Stimulated activated CD8-positive, alpha-beta memory T cell treated with anti-CD3 and anti-CD28 coated beads, Interleukin-15, amount 100 ng/mL, for 48 hours (primary cell): ENCODE measurements at places on chromosomes 5 and 9.
A peak's percentile ranks its signal among the peaks of the same experiment; 100 is the strongest.

DNA sequence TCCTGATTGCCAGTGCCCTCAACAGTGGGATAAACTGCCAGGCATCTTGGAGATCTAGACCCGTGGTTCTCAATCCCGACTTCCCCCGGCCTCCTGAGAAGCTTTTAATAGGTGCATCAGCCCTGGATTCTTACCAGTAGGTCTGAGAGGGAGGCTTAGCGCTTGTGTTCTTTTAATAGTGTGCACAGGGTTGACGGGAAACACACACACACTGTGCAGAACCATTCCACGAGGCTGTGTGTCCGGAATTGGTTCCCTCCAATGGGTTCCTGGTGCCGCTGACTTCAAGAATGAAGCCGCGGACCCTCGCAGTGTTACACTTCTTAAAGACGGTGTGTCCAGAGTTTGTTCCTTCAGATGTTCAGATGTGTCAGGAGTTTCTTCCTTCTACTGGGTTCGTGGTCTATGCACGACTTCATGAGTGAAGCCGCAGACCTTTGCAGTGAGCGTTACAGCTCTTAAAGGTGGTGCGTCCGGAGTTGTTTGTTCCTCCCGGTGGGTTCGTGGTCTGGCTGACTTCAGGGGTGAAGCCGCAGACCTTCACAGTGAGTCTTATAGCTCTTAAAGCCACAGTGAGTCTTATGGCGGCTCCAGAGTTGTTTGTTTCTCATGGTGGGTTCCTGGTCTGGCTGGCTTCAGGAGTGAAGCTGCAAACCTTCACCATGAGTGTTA, 46.6 kb upstream of the PRSS3 start:
- DNase-seq: peak; percentile 50

DNA sequence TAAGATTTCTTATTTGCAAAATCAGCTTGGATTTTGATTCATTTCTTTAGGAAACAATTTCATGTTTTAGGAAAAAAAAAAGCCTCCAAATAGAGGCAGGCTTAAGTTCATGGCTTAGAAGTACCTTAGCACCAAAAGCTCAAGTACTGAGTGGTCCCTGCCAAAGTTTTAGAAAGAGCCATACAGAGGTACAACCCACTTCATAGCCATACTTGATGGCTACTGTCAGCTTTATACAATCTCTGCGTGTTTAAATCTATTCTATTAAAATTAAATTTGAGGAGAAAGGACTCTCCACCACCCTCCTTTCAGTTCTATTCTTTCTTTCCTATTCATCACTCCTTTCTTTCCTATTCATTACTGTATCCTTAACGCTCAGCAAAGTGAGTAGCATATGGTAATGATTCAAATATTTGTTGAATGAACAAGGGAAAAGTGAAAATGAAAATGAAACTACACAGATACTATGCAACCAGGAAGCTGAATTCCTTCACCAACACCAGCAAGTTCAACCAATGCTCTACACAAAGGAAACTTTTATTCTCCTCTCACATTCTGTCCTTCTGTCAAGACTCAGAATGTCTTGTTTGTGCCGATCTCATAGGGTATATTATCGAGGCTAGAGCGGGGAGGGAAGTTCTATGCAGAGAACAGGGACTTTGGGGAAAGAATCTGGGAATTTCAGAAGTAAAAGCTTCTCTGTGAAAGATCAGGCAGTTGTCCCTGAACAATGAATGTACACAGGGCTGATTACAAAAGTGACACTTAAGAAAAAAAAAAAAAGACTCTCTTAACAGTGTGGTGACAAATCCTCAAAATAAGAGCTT, 138.6 kb upstream of the SPEF2 start:
- DNase-seq: no peak

DNA sequence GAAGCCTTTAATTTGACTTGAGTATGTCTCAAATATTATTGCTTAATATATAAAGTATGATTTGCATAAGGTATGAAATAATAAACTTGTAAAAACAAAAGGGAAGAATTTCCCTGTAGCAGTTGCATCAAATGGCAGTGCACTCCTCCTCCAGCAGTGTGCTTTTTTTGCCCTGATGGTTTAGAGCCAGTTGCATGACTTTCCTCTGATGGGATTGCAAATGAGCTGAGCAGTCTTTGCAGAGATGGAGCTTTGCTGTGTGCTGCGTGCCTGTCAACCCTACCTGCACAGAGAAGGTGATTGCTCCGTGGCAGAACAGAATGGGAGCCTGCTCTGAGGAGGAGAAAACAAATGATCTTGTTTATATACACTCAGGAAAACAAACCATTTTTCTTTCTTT, 22.7 kb upstream of the CATSPER3 start:
- DNase-seq: no peak

GRCh38 chr9:126942399-126942798, 27.8 kb downstream of the RALGPS1 start:
- DNase-seq: no peak

DNA sequence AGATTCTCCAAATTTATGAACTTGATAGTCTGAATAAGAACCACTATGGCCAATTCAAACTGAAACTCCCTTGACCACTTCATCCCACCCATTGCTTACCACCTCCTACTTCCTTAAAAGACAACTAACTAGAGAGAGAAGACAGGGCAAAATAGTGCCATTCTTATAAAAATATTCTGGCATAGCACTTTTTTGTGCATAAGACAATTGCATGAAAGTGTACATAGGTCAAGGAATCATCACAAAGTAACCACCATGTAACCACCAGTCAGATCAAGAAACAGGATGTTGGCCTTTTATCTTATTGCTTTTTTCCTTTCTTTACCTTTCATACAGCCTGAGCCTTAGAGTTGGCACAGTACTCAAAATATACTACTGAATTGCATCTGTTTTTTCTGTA, 8.1 kb upstream of the ARSB start:
- no peak for DNase-seq

DNA sequence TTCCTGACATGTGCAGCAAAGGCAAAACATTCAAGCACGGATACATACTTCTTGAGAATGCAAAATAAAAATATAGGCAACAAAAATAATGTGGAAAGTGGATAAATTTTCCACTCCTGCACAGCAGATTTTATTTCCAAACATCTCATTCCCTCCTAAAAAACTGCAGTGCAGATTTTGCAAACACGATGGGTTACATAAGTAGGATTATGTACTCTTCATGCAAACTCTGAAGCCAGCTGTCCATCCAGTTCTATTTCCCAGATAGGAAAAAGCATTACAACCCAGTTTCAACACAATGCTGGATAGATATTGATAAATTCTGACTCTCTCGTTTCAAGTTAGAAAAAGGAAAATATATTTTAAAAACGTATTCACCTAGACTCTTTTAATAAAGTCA, 52.7 kb upstream of the CCNG1 start:
- DNase-seq: no peak

DNA sequence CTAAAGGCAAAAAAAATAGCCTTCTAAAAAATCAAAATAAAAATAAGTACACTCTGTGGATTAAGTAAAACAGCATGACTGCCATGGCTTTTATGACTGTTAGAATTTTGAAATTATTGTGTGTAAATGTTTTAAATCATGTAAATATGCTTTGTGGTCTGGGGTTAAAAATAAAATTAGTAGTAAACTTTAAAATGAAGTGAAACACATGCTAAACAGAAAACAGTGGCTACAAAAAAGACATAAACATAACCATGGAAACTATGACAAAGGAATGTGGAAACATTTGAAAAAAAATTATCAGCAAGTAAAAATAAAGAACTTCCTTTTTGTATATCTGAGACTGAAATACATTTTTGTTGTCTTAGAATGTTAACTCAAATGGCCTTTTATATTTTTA, 134.5 kb upstream of the SPEF2 start:
- DNase-seq: no peak

GRCh38 chr5:7325975-7326913, 69.7 kb upstream of the ADCY2 start:
- DNase-seq: no peak

DNA sequence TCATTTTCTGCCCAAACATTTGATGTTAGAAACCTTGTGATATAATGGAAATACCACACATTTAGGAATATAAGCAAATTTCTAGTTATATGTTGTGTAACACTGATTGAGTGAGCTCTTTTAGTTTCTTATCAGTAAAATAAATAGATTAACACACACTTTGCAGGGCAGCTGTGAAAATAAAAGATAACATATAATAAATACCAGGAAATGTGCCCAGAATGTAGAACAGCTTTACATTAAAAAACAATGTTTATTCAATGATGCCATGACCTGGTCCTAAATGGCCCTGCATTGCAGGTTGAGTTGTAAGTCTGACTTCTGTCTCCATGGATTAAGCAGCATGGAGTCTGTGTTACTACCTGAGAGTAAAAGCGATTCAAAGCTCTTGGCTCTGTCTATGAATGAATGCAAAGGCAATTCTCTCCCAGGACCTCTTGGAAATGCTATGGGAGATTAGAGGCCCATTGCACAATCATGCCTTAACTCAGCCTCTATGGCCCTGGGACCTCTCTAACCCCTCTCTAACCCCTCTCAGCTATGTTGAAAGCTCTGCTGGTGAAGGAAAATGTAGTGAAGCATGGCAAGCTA, 296.0 kb upstream of the ACTBL2 start:
- no peak for DNase-seq
